ENCODE measurements at places on chromosomes 7 and 10. TPM values are rescaled to one million over a fixed set of nuclear protein-coding genes. Genes with fewer than 3 reads are reported as not detected.

SEPHS1 gene
- polyA plus RNA-seq = 29.1 TPM

PNLIP gene
- 0.03 TPM for polyA plus RNA-seq

DNA sequence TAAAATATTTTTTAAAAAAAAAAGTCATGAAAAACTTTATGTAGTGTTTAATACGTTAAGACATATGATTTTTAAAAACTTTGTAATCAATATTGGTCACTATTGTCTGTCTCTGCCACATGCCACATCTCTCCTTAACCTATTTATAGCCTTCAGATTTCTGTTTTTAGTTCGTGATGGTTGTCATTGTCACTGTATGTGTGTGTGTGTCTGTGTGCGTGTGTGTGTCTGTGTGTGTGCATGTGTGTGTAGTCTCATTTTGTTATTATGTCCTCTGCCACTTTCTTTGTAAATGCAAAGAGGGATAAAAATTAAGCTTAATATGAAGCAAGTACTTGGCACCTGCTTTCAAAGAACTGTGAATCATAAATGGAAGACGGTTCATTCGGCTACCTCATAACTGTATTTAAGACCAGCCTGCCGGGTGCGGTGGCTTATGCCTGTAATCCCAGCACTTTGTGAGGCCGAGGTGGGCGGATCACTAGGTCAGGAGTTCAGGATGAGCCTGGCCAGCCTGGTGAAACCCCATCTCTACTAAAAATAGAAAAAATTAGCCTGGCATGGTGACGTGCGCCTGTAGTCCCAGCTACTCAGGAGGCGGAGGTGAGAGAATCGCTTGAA, 354.0 kb downstream of the ARL4A start:
- no peaks in the 10 kb centered on the region for H3K36me3 ChIP-seq
- H3K4me1 ChIP-seq = no peaks in the 10 kb centered on the region

DNA sequence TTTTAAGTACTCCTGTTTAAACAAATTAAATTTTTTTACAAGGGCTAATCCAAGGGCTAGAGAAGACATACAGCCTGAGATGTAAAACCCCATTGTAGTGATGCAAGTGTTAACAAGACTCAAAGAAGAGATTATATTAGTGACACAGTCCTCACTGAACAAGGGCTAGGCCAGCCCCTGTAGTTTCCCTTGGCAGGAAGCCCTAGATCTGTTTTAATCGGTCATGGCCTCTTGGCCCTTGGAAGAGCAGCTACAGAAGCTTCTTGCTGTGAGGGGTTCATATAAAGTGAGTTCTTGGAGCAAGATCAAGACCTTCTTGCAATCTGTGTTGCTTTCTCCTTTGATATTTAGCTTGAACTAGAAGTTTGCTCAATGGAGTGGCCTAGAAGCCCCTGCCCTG, 1339.4 kb downstream of the XPNPEP1 start:
- no peak overlapping the region for H3K4me3 ChIP-seq
- no peak for DNase-seq
- H3K36me3 ChIP-seq = no peaks in the 10 kb centered on the region

LRRD1 gene
- not detected for polyA plus RNA-seq

DNA sequence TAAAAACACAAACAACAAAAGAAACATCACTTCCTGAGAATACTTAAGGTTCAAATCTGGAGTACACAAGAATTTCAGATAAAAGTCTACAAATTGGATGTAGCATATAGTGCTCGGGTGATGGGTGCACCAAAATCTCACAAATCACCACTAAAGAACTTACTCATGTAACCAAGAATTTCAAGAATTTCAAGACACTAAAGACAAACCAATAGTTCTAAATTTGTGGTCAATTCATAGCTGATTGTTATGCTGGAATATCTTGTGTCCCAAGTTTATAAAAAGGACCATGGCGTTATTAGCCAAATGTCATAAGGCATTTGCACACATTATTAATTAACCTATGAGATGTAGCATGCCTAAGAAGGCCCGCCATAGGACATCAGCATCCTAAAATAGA, 1204.1 kb upstream of the AUTS2 start:
- H3K27ac ChIP-seq = no peak overlapping the region
- H3K4me1 ChIP-seq = no peaks in the 10 kb centered on the region
- no peaks in the 10 kb centered on the region for H3K27me3 ChIP-seq
- no peak overlapping the region for H3K4me3 ChIP-seq
- DNase-seq = no peak
- H3K36me3 ChIP-seq = no peaks in the 10 kb centered on the region

- DNase-seq = no peak
- no peaks in the 10 kb centered on the region for H3K27me3 ChIP-seq
- H3K4me1 ChIP-seq = no peaks in the 10 kb centered on the region
- H3K36me3 ChIP-seq = no peaks in the 10 kb centered on the region
These were observed 18.5 kb upstream of the NODAL start for GRCh38 chr10:70459774-70460490.

GRCh38 chr10:20457649-20458048, 439.5 kb downstream of the NEBL start:
- no peak overlapping the region for H3K27ac ChIP-seq
- no peaks in the 10 kb centered on the region for H3K4me1 ChIP-seq
- H3K27me3 ChIP-seq = no peaks in the 10 kb centered on the region

DNA sequence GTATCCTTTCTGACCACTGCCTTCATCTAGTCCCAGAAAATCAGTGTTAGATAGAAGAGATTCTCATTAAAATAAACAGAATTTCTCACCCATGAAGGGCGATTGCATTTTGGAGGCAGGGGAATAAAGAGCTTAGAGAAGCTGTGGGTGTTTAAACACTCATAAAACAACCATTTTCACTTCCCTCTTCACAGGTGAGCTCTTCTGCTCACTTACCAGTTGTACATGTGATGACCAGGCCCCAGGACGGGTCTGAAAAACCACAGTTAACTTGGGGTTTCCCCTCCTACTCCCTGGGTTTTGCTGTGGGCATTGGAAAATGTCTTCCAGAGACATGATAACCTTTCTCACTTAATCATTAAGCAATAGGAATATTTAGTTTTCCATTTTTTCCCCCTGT, 411.6 kb upstream of the DPP6 start:
- H3K4me3 ChIP-seq = no peak overlapping the region
- no peak overlapping the region for H3K27ac ChIP-seq
- no peak for DNase-seq
- H3K4me1 ChIP-seq = no peaks in the 10 kb centered on the region

DNA sequence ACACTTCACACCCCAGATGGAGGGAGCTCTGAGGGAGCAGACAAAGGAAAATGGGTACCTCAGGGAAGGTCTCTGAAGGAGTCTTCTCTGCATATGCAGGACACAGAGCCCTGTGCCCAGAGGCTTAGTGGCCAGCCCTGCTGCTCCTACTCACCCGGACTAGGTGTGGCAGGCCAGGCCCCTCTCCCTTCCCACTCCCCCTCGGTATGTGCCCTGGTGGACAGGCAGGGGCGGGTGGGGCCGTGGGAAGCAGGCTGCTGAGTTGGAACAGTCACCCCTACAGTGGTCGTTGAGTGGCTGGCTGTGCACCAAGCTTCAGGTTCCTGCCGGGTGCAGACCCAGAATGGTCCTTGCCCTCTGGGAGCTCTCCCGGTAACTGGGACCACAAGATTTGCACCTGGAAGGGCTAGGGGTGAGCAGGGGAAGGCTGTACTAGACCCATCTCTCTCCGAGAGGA, 68.6 kb downstream of the ZMIZ1 start:
- H3K27ac ChIP-seq = peak overlapping the region; percentile 73
- H3K27me3 ChIP-seq = no peaks in the 10 kb centered on the region
- peaks cover 75% of the 10 kb centered on the region for H3K4me1 ChIP-seq
- H3K4me3 ChIP-seq = peak overlapping the region; percentile 7
- no peak for DNase-seq

DNA sequence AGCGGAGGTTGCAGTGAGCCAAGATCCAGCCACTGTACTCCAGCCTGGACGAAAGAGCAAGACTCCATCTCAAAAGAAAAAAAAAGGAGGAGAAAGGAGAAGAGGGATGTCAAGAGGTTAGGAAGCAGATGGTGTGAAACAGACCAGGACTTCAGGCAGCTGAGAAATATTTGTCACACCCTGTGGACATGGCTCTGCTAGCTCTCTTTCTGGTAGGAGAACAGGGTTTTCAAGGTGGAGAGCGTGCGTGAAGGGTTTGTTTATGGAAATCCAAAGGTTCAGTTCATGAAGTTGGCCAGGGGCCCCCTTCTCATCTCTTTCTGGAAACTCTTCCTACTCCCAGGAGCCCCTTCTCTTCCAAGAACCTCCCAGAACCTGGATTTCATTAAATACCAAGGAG, 110.8 kb upstream of the GALNT17 start:
- H3K36me3 ChIP-seq = no peaks in the 10 kb centered on the region
- H3K27ac ChIP-seq = no peak overlapping the region

- H3K27ac ChIP-seq = no peak overlapping the region
- H3K36me3 ChIP-seq = no peaks in the 10 kb centered on the region
- no peaks in the 10 kb centered on the region for H3K27me3 ChIP-seq
- no peak overlapping the region for H3K4me3 ChIP-seq
These were observed 214.7 kb downstream of the WDR37 start for GRCh38 chr10:1270906-1271305.

- no peaks in the 10 kb centered on the region for H3K4me1 ChIP-seq
- DNase-seq = no peak
- no peaks in the 10 kb centered on the region for H3K36me3 ChIP-seq
- H3K27ac ChIP-seq = no peak overlapping the region
- H3K27me3 ChIP-seq = peaks cover 8% of the 10 kb centered on the region
- H3K4me3 ChIP-seq = no peak overlapping the region
These were observed 11.4 kb upstream of the KPNA7 start for GRCh38 chr7:99219185-99219767.

DNA sequence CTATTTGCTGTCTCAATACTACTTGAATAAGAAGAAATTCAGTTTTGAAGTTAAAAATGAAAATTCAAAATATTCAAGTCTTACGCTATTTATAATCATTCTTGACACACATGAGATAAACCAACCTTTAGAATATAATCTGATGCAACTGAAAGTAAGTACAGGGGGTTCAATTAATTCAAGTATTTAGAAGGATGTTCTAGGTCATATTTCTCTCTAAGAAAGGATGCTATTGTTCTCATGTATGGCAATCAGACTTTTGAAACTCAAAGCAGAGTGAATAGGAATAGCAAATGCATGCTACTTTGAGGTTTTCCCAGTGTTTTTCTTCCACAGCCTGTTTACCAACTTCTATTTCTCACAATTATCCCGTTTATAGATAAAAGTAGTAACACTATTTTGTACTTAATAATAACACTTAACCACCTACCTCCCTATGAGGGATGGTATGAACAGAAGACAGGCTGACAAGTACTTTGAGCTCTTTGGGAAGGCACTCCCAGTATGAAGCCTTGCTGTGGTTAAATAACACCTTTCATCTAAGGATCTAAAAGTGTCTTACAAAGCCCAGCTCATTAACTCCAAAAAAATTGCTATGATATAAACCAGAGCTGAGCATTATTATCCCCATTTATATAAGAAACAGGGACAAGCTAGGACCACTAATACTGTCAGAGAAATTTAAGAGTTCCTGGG, 18.0 kb upstream of the SPOCK2 start:
- DNase-seq = no peak
- H3K4me3 ChIP-seq = no peak overlapping the region
- H3K36me3 ChIP-seq = no peaks in the 10 kb centered on the region
- H3K27ac ChIP-seq = no peak overlapping the region
- H3K27me3 ChIP-seq = no peaks in the 10 kb centered on the region
- H3K4me1 ChIP-seq = peaks cover 13% of the 10 kb centered on the region

DOCK1 gene
- 2.1 TPM for polyA plus RNA-seq

SPDYE11 gene
- not detected for polyA plus RNA-seq

DNA sequence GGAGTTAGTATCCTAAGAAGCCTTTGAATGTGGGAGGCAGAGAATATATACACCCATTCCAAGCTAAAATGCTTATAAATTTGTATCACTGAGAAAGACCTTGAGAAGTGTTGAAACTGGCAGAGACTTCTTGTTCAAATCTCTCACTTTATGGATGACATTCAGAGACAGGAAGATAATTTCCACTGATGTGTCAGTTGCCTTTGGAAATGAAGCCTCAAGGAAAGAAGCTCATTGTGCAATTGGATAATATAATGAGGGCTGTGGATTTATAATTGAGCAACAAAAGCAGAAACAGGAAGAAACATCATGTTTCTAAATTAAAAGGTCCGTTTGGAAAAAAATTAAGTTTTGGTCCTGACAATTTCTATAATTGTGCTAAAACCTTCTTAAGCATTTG, 789.9 kb upstream of the IGFBP3 start:
- no peaks in the 10 kb centered on the region for H3K36me3 ChIP-seq
- no peaks in the 10 kb centered on the region for H3K4me1 ChIP-seq
- DNase-seq = no peak
- no peak overlapping the region for H3K4me3 ChIP-seq
- H3K27me3 ChIP-seq = no peaks in the 10 kb centered on the region

OR13A1 gene
- not detected for polyA plus RNA-seq

- H3K27ac ChIP-seq = peak within 1 kb of the TSS; percentile 76
- DNase-seq = peak; percentile 65
- H3K4me3 ChIP-seq = peak within 1 kb of the TSS; percentile 72
- H3K27me3 ChIP-seq = no peaks in the 10 kb centered on the region
- no peaks in the 10 kb centered on the region for H3K36me3 ChIP-seq
These were observed at the start of gene JAKMIP3 for GRCh38 chr10:132065491-132066105. TSS of gene JAKMIP3 (plus strand) at chr10:132065946. CDS start at chr10:132104809, 38,863 bp downstream.

DNA sequence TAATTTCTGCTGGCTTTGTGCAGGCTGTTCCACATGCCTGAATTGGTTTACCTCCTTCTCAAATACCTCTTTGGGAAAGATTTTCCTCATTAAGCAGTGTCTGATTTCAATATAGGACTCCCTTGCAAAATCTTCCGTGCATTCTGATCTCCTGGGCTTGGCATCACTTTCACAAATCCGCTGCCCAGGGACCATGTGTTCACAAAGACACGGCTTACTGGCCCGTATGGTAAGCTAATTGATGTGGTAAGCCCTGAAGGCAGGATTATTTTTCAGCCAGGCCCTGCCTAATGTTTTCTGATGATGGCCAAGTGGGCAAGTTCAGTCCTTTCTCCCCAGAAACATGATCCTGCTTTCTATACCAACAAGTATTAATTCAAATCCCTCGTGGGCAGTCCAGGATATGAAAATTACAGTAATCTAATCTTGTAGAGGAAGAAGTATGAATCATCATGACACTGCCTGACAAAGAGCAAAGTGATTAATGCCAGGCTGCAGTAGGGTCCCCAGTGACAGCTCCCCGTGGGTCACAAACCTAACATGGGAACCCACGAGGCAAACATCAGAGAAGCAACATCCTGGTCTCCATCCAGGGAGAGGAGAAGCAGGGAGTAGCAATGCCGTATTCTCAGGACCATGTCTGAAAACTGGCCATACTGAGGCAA, 11.6 kb upstream of the SVIL start:
- peak; percentile 51 for DNase-seq
- H3K27me3 ChIP-seq = no peaks in the 10 kb centered on the region
- H3K4me1 ChIP-seq = peaks cover 67% of the 10 kb centered on the region
- H3K36me3 ChIP-seq = no peaks in the 10 kb centered on the region

DNA sequence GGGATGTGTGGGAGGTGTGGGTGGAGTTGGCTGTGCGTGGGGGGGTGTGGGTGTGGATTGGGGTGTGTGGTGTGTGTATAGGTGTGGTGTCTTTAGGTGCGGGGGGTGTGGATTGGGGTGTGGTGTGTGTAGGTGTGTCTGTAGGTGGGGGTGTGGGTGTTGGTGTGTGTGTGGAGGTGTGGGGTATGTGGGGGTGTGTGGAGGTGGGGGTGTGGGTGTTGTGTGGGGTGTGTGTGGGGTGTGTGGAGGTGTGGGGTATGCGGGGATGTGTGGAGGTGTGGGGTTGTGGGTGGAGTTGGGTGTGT, 33.9 kb downstream of the SPDYE17 start:
- no peak overlapping the region for H3K27ac ChIP-seq
- no peaks in the 10 kb centered on the region for H3K4me1 ChIP-seq
- H3K36me3 ChIP-seq = no peaks in the 10 kb centered on the region
- no peak for DNase-seq
- H3K4me3 ChIP-seq = no peak overlapping the region

GRCh38 chr7:91434836-91435235, 170.6 kb downstream of the FZD1 start:
- no peaks in the 10 kb centered on the region for H3K4me1 ChIP-seq
- no peaks in the 10 kb centered on the region for H3K36me3 ChIP-seq
- DNase-seq = no peak
- no peaks in the 10 kb centered on the region for H3K27me3 ChIP-seq
